ENCODE measurements at places on chromosomes 12 and 14.

DNA sequence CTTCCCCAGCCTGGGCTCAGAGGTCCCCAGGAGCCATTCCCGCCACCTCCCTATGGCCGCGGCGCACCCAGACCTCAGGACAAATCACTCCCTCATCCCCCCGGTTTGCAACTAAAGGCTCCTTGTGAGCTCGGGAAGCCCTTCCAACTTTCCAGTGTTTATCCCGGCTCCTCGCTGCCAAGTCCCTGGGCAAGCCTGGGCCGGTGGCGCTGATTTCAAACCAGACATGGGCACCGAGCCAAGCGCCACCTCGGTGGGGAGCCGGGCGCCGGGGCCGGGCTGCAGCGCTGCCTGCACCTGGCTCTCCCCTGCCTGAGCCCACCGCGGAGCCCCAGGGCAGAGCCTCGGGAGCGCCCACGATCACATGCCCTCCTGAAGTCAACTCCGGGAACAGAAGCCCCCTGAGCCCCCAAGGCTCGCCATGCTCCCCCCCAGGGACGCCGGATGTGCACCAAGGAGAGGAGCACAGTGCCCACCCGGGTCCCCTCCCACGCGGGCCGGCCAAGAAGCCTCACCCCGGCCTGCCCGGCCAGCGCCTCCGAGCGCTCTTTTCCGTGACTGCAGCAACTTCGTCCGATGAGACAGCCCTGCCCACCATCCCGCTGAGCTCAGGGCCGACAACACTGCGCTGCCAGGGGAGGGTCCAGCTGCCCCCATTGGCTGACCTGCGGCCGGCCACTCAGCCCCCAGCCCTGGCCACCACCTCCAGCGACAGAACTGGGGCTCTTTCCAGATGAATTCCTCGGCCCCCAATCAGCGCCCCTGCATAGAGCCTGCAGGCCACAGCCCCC, 50.0 kb downstream of the NCOR2 start:
- no peak for DNase-seq

GRCh38 chr14:99199846-99200653, 71.9 kb downstream of the BCL11B start:
- DNase-seq: no peak

DNA sequence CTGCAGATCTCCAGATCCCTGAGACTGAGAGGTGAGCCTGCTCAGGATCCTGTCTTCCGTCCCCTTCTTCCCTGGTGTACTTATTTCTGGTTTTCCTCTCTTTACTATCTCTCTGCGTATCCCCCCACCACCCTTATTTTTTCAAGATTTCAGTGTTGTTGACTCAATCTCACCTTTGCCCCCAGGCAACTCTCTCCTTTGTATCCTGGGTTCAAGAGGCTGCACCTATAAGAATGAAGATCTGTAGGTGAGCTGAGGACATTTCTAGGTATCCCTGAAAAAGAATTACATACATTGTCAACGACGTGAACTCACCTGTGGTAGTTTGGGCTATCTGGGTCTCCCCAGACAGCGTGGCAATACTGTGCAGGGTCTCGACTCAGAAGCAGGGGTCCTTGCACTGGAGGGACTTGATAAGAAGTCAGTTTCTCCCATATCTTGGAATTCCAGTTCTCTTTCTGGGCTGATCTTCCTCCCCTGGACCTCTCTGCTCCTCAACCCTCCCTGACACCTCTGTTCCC, 659 bp downstream of the CIROP start:
- no peak for DNase-seq

DNA sequence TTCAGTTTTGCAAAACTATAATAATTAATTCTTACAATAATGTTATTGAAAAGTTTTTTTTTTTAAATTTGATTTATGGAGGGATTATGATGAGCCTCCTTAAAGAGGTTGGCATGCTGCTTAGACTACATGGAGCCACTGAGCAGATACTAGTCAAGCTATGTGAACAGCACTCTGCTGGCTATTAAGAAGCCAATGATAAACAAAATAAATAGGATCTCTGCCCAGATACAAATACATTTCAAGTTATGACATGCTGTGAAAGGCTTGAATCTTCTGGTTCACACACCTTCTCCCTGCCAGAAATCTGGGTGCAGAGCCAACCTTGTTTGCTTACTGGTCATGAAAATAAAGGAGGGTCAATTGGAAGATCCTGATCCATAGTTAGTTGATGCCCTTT, 107.4 kb upstream of the NAV3 start:
- DNase-seq: no peak

DNA sequence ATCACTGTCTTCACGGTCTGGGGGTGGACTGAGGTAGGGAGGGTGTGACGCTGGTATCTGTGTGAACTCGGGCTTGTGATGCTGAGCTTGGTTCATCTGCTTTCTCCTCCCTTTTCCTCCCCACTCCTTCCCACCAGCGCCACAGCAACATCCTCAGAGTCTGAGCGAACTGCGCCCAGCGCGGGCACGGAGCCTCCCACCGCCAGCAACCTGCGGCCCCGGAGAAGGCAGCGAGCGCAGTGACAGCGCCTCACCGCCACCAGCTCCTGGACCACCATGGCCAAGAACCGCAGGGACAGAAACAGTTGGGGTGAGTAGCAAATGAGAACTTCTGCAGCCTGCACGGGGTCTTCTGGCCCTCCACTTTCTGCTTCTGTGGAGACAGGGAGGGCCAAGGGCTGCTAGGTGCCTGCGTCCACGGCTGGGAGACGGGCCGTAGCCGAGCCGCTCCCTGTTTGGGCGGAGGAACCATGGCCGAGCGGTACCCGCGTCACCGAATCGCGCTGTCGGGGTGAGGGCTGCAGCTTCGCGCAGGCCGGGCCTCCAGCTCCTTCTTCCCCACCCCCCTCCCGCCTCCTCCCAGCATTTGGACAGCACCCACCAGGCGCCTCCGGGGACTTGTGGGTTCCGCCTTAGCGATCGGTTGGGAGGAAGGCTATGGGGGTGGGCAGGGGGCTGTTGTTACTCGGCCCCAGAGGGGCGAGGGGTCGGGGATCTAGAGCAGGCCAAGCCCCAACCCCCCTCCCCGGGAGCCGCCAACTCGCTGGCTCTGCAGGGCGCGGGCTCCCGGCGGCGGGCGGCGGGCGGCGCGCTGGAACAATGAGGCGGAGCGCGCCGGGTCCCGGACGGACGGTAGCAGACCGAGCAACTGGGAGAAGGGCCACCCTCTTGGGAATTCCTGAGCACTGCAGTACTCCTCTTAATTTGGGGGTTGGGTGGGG, at the start of gene ATL1:
Gene ATL1, plus strand, starts transcription at position 156 of the 941 bp plus-strand sequence. Its CDS starts 121 bp downstream, at position 277.
- DNase-seq: no peak

DNA sequence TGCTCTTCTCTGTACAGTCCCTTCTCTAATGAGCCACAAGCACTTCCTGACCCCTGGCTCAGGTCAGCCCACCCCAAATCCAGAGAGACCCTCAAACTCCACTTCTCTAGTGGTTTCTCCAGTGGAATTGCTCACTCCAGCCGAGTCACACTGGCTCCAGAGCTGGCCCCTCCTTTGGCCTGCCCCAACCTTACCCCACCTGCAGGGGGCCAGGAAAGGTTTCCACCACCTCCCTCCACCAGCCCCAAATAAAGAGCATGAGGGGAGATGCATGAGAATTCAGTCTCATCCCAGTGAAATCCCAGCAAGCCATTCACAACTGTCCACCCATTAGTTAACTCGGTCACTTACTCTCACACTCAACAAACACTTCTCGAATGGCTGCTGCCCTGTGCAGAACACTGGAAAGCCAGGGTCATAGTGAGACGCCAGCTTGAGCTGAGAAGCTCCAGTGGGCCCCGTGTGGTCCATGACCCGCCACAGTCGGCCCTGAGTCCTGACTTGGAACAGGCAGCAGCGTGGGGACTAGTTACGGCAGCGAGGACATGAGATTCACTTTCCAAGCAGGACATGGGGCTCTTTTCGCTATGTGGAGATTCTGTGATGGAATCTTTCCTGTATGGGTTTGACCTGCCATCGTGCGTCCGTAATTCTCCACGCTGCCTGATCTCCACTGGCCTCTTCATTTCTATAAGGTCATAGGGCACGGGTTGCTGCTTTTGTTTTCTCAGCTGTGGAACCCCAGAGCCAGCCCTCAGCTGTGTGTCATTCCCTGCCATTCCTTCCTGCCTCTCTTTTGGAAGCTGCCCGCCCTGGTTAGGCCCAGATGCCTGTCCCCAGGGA, 44.2 kb downstream of the SLC6A12 start:
- no peak for DNase-seq

DNA sequence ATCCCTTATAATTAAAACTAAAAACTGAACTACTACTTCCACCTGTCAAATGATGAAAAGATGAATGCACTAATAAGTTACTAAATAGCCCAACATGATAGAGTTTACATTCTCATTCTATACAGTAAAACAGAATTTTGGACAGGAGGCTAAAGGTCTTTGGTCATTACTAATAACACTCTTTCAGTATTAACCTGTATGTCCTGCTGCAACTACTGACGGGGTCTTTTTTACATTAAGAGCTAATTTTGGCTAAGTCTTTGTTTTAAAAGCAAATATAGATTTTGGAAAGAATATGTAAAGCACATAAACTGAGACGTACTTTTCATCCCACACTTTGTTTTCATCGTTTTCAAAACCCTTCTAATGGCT, 175.4 kb upstream of the CDKN3 start:
- no peak for DNase-seq

GRCh38 chr14:100078997-100079725, 13.9 kb downstream of the EVL start:
- no peak for DNase-seq

DNA sequence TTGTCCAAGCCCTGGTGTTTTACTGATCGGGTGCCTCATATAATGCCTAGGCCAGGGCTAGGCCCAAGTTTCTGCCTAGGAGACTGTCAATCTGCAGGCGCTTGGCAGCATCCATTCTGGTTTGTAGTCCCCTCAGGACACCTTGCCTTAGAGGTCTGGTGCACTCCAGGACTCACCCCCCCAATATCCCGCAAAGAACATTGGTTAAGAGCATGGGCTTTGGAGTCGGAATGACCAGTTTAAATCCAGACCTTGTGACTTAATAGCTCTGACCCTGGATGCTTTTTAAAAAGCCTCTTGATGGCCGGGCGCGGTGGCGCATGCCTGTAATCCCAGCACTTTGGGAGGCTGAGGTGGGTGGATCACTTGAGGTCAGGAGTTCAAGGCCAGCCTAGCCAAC, 60.0 kb downstream of the GALNT16 start:
- DNase-seq: no peak

DNA sequence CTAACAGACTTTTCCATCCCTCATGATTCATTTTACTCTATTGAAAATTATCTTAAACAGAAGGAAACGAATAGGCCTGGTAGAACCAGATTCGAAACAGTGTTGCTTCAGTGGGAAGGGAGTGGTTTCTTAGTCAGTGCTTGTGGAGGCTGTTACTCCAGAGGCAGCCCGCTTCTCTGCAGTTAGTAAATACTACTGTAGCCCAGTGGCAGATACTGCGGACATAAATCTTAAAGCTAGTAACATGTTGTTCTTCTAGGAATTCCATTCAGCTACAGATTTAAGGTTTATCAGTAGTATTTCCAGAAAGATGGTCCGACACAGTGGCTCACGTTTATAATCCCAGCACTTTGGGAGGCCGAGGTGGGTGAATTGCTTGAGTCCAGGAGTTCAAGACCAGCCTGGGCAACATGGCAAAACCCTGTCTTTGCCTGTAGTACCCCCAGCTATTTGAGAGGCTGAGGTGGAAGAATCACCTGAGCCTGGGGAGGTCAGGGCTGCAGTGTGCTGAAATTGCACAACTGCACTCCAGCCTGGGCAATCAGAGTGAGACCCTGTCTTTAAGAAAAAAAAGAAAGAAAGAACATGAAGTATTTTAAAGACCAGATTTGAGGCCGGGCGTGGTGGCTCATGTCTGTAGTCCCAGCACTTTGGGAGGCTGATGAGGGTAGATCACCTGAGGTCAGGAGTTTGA, 45.9 kb downstream of the DIP2B start:
- no peak for DNase-seq

DNA sequence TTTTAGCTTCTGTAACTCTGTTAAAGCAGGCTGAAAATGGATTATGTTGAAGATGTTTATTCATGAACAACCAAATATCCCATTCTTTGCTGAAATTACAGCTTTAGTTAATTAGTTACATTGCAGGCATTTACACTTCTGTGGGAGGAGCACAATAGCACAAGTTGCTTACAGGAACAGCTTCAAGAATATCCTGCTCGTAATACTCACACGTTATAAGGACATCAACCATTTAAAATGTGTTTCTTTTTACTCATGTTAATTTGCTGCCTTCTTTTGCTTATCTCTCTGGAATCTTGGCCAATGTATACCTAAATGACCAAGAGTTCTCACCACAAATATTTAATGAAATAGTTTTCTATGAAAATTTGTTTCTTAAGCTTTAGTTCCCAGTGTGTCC, 305.2 kb upstream of the SYT1 start:
- DNase-seq: no peak

DNA sequence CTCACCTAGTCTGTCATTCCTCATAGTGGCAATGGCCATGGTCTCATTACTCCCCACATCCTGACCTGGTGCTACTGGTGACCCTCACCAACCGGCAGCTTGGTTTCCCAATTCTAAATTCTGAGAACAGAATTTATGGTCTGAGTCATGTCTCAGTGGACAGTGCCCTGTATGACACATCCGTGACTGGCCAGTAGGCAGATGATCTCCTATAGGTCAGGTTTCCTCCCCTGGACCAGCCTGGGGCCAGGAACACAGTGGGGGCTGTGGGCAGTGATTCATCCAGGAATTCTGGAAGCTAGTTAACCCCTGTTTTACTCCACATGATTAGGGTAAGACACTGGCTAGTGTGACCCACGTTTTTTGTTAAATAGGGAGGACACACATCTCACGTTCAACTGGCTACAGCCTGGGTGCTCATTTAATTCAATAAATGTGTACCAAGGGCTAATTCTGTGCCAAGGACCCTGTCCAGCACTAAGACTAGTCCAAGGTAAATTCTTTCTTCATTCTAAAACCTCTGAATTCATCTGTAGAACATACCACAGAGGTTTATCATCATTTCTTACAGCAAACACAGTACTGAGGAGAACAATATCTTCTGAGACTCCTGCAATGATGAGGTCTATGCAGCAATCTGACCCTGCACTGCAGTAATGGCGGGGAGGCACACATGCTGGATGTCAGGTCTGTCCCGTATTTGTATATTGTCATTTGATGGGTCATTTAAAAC, 249.6 kb upstream of the TBX3 start:
- no peak for DNase-seq

DNA sequence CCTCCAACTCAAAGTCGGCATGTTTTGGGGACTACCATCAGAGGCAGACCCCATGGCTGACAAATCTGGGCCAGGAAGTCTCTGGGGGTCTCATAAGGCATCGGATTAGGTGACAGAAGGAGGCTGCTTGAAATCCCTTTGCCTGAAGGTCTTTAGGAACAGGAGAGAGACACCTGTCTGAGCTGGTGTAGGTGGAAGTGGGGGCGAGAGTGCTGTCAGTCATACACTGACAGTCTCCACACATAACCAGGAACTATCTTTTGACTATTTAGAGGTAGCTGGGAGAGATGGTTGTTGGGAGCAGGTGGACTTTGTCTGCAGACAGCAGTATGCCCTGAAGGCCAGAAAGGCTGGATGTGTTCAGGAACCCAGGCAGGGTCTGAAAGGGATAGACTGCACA, 98.7 kb downstream of the PRMT8 start:
- no peak for DNase-seq

DNA sequence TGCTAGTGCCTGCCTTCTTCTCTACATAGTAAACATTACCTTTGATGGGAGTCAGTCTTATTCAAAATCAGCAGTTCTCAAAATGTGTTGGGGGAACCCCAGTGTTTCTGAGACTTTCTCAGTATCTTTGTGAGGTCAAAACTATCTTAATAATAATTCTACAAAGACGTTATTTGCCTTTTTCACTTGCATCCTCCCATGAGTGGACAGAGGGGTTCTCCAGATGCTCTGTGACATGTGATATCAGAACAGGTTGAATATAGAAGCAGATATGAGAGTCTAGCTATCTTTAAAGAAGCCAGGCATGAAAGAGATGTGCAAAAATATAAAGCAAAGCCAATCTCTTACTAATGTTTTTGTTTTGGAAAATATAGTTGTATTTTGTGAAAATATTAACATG, 144.7 kb downstream of the KTN1 start:
- no peak for DNase-seq

Data from SIG-M5 (cell line).